Stimulated activated CD8-positive, alpha-beta memory T cell treated with anti-CD3 and anti-CD28 coated beads, Interleukin-12 subunit alpha, Interleukin-12 subunit beta, amount 100 ng/mL, for 1 hour (primary cell): ENCODE measurements at places on chromosomes 2 and 18.

DNA sequence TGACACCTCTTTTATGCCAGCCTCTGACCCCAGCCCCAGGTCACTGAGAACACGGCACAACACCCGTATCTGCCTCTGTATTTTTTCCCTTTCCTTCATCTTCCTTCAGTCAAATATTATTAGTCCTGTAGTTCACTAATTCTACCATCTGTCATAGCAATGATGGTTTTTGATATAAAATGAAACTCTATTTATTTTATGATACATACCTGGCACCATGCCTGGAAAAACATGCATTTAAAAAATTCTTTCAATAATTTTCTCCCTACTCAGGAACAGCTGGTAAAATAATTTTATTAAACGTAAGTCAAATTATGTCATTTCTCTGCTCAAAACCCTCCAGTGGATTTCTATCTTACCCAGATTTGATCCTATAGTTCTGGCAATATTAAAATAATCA lies 224.7 kb downstream of the CDH7 start:
- no peak for DNase-seq

GRCh38 chr2:190564838-190565237 lies 30.3 kb upstream of the NEMP2 start:
- DNase-seq: no peak

DNA sequence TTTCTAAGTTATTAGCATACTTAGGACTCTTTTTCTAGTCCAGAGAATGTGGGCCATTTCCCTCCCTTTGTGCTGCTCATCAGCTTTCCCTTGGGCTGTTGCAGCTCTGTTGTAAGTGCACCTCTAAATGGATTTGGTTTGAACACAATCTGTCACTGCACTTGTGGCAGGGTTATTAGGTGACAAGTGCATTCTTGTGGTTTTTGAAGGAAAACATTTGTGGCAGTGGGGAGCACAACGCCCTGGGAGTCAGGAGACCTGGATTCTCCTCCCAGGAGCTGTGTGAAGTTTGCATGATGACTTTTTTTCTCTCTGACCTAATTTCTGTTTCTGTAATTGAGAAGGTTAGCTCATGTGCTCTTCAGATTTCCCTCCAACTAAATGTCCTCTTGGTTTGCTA lies 630.9 kb upstream of the FAM98A start:
- DNase-seq: no peak

GRCh38 chr2:174551697-174552096 lies 45.9 kb downstream of the WIPF1 start:
- DNase-seq: no peak

GRCh38 chr18:41075212-41075611 lies 879.8 kb upstream of the PIK3C3 start:
- DNase-seq: no peak

GRCh38 chr2:226644399-226644865 lies 155.2 kb downstream of the IRS1 start:
- DNase-seq: no peak

GRCh38 chr2:147456779-147457178 lies 388.1 kb upstream of the ACVR2A start:
- DNase-seq: no peak

GRCh38 chr2:165582863-165583506 lies 113.5 kb downstream of the CSRNP3 start:
- DNase-seq: no peak

GRCh38 chr2:862355-862687 lies 88.3 kb upstream of the SNTG2 start:
- DNase-seq: no peak

- no peak for DNase-seq
Measured at GRCh38 chr2:201004370-201004769, 40.9 kb upstream of the ORC2 start.

GRCh38 chr2:236627841-236628240 lies 58.2 kb downstream of the ACKR3 start:
- no peak for DNase-seq

- DNase-seq: no peak
Measured at GRCh38 chr2:74893332-74893731, 59.4 kb downstream of the HK2 start.

- DNase-seq: no peak
Measured at GRCh38 chr2:1052771-1053191, 102.1 kb downstream of the SNTG2 start.

GRCh38 chr18:3845161-3845560 lies 395.2 kb downstream of the TGIF1 start:
- no peak for DNase-seq

- no peak for DNase-seq
Measured at GRCh38 chr18:911025-911424, 6.4 kb downstream of the ADCYAP1 start.

DNA sequence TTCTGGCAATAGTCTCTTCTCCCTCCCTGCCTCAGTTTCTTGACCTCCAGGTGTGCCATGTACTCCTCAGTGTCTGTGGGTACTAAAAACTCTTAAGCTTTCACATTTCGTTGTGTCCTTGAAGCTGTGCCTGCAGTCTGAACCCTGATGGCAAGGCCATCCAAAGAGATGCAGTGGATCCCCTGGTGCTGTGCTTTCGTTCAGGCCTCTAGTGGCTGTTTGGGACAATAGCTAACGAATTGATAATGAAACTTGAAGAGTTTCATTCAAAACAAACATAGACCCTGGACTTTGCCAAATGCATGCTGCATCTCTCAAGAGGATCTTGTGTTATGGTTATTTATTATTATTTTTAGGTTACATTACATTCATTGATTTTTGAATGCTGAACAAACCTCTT lies 523.1 kb upstream of the FSIP2 start:
- no peak for DNase-seq

- DNase-seq: no peak
Measured at GRCh38 chr18:22254088-22254487, 84.7 kb downstream of the GATA6 start.

DNA sequence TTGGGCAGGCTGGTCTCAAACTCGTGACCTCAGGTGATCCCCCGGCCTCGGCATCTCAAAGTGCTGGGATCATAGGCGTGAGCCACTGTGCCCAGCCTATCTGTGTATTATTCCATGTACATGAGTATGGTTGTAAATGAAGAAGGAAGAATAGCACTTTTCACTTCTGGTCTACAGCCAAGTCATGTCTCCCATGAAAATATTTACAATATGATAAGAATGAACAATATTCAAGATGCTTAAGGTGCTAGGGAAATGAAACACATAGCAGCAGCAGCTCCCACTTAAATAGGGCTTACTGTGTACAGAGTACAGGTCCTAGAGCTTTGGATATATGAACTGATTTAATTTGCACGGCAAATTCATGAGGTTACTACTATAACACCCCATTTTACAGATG lies 70.3 kb upstream of the COL5A2 start:
- no peak for DNase-seq

DNA sequence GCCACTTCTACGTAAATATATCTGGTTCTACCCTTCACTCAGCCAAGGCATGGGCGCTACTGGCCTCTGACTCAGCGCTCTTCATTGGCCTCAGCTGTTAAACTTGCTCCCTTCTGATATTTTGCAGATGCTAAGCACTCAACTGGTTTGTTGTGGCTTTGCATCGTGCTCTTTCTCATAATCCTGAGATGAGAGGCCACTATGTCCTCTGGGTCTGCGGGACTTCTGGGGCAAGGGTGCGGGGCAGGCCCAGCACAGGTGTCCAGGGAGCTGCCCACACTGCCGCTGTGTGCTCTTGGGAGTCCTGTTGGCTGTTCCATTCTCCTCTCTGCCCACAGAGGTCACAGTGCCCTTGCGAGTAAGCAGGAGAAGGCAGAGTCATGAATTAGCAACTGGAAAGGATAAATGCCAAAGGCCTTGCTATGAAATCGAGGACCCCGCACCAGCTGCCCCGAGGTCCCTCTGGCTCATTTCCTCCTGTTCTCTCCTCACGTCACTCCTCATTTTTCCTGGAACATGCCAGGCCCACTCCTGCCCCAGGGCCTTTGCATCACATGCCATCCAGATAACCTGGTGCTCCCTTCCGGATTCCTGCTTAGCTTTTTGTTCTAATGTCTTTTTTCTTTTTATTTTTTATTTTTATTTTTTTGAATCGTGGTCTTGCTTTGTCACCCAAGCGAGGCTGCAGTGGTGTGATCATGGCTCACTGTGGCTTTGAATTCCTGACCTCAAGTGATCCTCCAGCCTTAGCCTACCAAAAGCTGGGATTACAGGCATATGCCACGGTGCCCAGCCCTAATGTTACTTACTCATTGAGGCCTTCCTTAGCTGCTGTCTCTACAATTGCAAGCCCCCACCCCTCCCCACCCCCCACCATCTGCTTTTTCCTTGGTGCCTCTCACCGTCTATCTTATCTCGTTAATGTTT lies 34.9 kb upstream of the MAT2A start:
- no peak for DNase-seq

GRCh38 chr2:23718931-23719700 lies 207.8 kb downstream of the ATAD2B start:
- DNase-seq: no peak

DNA sequence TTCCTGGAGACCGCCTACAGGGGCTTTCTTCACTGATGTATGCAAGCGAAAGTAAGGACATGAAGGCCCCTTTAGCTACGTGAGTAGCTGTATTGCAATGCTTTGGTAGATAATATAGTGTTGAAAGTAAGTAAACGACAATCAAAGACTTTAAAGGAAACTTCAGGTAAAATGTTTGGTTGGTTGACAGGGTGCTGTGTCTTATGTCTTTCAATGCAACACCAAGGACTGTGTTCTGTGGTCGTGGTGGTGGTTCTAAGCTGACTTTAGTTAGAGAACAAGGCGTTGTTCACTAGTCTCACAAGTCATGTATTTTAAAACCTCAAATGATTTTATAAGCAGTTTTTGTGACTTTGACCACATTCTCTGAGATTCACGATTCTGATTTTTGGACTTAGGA lies 58.0 kb upstream of the CABYR start:
- no peak for DNase-seq

DNA sequence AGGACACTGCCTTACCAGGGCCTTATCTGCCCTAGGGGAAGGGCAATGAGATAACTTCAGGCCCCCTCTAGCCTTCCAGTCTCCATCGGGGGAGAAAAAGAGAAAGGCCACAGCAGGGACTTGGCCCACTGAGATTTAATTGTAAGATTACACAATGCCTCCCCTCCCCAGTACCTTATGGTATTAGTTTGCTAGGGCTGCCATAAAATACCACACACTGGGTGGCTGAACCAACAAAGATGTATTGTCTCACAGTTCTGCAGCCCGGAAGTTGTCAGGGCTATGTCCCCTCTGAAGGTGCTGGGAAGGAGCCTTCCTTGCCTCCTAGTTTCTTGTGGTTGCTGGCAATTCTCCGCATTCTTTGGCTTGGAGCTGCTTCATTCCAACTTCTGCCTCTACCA lies 34.8 kb upstream of the SPATA3 start:
- no peak for DNase-seq

DNA sequence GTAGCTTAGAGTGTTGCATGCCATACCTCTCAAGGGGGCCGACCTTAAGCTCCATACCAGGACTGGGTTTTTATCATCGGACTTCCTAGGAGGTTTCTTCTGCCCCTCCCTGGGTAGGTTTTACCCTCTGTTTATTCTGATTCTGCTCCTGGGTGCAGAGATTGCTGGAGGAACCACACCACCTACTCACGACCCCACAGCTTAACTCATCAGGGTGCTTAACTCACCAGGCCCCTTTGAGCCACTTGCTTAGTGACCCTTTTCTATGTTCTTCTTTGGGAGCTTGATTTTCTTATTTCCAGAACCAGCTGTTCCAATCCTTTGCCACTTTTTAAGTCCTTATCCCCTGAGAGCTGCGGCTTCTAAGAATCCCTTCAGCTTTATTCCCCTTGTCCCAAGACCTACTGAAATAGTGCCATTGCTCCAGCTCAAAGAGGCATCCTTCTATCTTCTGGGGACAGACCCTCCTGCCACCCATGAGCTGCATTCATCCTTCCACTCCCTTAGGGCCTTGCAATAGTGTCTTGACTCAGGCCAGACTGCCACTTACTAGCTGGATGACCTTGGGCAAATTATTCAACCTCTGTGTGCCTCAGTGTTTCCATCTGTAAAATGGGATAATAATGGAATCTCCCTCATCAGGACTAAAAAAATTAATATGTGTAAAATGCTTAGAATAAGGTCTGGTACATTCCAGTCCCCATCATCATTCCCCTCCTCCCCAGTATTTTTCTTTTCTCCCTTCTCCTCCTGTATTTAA lies 5.8 kb downstream of the OXER1 start:
- DNase-seq: no peak

DNA sequence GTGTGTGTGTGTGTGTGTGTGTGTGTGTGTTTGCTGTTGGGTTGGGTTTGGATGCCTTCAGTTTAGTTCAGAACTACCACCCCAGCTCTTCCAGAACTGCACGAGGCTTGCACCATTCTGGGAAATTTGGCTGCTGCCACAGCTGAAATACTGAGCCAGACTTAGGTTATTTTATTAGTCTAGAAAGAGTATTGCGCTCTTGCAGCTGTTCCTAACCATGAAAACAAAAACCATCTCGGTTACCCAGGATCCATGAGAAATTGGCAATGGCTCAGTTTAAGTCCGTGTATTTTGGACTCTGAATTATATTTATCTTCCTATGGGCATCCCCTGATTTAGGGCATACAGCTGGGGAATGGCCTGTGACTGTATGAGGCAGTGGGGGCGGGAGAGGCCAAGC lies 83.2 kb downstream of the TANC1 start:
- DNase-seq: no peak

- DNase-seq: no peak
Measured at GRCh38 chr2:235894839-235895238, 273.3 kb downstream of the GBX2 start.

DNA sequence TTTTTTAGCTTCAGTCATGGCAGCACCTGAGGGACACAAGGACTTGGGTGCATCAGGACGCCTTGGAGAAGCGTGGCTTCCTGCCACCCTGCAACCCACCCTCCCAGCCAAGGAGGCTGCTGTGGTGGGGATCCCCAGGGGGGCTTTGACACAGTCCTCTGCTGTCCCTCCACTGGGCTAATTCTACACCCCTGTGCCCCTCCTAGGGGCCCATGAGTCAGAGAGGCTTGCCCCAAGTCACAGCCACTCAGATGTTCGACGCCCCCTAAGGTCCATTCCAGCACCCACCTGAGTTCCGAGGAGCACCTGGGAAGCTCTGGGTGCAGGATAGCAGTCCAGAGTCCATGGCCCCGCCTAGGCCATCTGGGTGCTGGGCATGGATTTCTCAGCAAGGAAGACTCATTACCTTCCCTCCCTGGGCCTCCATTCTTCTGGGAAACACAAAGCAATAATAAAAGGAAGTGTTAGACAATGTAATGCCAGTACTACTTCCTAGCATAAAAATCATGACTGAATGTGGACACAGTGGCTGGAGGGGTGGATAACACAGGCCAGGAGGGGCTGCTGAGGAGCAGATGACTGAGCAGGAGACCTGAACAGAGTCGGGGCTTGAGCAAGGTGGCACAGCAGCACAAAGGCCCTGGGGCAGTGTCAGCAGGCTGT lies 3.7 kb downstream of the ALPG start:
- DNase-seq: no peak

- no peak for DNase-seq
Measured at GRCh38 chr2:69742322-69742952, 503 bp downstream of the ANXA4 start.

- DNase-seq: no peak
Measured at GRCh38 chr2:7962161-7962560, 719.7 kb upstream of the ID2 start.
